IMR-90 (cell line): ENCODE measurements at places on chromosomes 5 and 9. TPM values are rescaled to one million over a fixed set of nuclear protein-coding genes. Genes with fewer than 3 reads are reported as not detected.
A peak's percentile ranks its signal among the peaks of the same experiment; 100 is the strongest.

The PCDHB6 gene
- under 0.01 TPM in 1 of 2 replicates, not detected in the other for total RNA-seq

The DAB2 gene
- 50.0 and 97.2 TPM in 2 replicates for total RNA-seq

DNA sequence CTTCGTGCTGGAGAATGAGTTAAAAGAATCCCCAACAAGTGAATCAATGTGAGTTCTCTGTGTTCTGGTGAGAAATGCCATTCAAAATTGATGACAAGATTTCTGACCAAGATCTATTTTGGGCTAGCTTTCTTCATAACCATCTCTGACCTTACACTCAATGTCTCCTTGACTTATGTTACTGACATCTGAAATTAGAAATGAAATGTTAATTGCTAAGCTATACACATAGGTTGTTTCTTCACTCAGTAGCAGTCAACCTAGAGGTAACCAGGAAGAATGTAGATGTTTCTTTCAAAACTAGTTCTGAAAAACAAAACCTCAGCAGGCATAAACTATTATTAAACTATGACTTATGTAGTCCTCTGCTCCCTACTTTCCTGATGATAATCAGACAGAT is 2220.7 kb upstream of the C9orf72 start:
- no peak for DNase-seq

DNA sequence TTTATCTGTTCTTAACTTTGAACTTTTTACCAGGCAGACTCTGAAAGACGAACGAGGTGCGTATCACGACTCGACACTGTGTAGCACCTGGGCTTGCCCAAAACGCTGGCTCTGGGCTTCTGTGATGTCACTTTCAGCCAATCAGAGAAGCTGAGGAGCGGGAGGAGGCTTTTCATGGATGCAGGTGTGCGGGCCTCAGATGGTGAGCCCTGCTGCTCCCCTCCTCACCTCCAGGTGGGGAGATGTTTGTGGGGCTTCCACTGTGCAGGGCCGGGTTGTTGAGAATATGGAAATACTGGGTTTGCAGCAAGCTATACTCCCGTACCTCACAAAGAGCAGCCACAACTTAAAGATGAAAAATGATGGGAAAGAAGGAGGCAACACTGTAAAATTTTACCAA is 246.3 kb downstream of the IRX2 start:
- DNase-seq, result no peak

DNA sequence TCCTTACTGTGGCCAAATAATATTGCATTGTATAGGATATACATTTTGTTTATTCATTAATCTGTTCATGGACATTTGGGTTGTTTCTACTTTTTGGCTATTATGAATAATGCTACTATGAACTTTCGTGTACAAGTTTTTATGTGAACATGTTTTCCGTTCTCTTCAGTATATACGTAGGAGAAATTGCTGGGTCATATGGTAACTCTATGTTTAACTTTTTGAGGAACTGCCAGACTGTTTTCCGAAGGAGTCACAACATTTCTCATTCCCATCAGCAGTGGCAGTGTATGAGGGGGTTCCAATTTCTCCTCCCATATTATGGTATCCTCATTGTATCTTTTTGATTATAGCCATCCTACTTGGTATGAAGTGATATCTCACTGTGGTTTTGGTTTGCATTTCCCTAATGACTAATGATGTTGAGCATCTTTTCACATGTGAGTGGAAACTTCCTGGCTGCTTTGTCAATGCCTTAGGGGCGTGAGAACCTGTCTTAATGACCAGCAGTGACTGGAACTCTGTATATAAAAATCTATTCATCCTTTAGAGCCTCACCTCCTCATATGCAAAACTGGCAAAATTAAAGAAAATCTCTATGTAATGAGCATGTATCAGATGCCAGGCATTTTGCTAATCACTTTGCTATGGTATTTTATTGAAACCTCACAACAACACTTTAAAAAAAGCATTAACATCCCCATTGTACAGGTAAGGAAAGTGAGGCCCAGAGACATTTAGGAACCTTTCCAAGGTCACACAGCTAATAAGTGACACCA is 47.8 kb upstream of the TGFBR1 start:
- DNase-seq, result peak; percentile 91

The CCDC180 gene
- total RNA-seq, result 0.56 and 0.90 TPM in 2 replicates

DNA sequence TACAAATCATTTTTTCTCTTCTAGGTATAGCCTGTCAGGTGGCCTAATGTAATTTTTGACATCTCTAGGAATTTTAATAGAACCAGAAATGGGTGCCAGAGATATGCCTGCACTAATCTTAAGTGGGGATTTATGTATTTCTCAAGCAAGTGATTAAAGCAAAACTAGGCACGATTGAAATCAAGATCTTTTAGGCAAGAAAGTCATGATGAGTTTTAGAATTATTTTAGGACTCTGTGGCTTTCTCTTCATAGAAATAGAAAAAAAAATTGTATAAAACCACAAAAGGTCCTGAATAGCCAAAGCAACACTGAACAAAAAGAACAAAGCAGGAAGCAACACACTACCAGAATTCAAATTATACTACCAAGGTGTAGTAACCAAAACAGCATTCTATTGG is 952 bp upstream of the AMACR start:
- DNase-seq, result no peak

The TPRN gene
- total RNA-seq, result 1.7 and 1.8 TPM in 2 replicates

DNA sequence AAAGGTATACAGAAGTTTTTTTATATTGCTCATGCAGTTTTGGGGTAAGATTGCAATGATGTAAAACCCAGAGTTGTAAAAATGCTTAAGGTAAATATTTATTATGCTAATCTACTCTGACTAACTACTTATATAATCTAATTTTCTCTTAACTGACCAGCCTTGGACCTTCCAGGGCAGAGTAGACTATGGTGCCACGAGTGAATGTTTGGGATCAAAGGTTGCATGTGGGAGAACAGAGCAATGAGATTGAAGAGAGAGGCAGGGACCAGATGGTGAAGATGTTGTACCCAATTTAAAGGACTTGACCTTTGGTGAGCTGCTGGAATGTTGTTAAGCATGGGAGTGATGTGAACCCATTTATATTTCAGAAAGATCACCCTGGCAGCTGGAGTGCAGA is 34.8 kb upstream of the PANK3 start:
- no peak for DNase-seq

The FAM151B gene
- total RNA-seq, result 2.8 and 2.9 TPM in 2 replicates

DNA sequence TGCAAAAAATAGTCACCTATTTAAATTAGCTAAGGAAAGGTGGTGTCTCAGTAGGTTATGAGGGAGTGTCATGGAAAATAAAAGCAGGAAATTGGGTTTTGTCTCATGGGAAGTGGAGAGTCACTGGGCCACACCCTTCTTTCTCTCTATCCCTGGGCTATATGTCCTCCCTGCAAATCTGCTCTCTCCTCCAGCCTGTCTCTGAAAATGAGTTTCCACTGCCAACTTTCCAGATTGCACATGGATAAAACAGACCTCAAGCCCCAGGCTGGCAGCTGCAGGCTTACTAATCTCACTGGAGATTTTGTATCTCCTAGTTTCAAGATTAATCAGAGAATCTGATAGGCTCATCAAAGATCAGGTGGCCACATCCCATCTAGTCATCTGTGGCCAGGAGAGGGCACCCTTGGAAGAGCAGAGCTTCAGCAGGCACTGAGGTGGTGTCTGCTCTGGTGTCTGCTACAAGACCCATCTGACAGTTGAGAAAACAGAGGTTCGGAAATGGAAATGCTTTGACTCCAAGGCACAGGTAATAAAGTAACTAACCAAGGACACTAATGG is 178.9 kb downstream of the MSX2 start:
- DNase-seq, result no peak

GRCh38 chr5:124880903-124881697 is 134.7 kb upstream of the ZNF608 start:
- DNase-seq, result no peak
